Sigmoid colon (tissue), 7 donors: ENCODE measurements at places on chromosomes 5 and 9. TPM values are rescaled to one million over a fixed set of nuclear protein-coding genes. Genes with fewer than 3 reads are reported as not detected.

- DNase-seq = no peak
- H3K36me3 ChIP-seq = no peaks in the 10 kb centered on the region
- H3K27me3 ChIP-seq = no peaks in the 10 kb centered on the region
- no peak overlapping the region for H3K4me3 ChIP-seq
- no peak overlapping the region for H3K27ac ChIP-seq
These were observed 48.2 kb downstream of the FAM240B start for GRCh38 chr9:38671748-38672147.

The PCDHB3 gene
- total RNA-seq = 1.8 TPM

DNA sequence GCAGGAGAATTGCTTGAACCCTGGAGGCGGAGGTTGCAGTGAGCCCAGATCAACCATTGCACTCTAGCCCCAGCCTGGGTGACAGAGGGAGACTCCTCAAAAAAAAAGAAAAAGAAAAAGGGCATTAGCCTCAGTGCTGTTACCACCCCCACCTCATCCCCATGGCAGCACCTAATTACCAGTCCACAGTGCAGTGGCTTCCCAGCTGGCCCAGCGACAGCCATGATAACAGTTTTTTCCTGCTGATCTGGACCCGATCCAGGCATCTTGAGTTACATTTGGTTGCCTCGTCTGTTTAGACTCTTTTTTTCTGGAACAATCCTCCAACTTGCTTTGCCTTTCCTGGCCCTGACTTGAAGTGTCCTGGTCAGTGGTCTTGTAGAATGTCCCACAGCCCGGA is 24.4 kb downstream of the NCS1 start:
- no peak overlapping the region for H3K4me3 ChIP-seq
- H3K27ac ChIP-seq = peak overlapping the region; percentile 99
- H3K4me1 ChIP-seq = peaks cover 2% of the 10 kb centered on the region

DNA sequence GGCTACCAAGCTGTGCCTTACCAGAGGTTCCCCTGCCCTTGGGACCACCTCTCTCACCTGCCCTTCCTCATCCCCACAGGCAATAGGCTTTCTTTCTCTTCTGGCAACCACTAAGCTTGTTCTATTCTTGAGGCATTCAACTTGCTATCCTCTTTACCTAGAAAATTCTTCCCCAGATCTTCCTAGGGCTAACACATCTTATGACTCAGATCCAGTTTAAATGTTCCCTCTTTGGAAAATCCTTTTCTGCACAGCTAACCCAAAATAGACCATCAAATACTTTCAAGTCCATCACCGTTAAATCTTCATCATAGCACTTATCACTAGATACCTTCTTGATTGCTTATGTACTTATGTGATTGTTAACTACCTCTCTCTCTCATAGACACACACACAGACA is 93.7 kb downstream of the ENC1 start:
- no peak for DNase-seq
- no peaks in the 10 kb centered on the region for H3K36me3 ChIP-seq
- H3K27me3 ChIP-seq = no peaks in the 10 kb centered on the region
- no peak overlapping the region for H3K27ac ChIP-seq

DNA sequence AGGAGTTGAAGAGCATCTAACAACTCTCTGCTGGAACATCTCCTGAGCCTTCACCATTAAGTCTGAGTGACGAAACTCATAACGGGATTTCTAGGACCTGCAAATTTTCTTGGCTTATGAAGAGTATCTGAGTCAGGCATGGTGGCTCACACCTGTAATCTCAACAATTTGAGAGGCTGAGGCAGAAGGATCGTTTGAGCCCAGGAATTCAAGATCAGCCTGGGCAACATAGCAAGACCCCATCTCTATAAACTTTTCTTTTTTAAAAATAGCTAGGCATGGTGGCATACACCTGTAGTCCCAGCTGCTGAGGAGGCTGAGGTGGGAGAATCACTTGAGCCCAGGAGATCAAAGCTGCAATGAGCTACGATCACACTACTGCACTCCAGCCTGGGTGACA is 48.8 kb downstream of the EPB41L4B start:
- H3K27me3 ChIP-seq = no peaks in the 10 kb centered on the region
- DNase-seq = no peak
- H3K4me3 ChIP-seq = no peak overlapping the region
- H3K27ac ChIP-seq = no peak overlapping the region
- no peaks in the 10 kb centered on the region for H3K36me3 ChIP-seq

GRCh38 chr5:145471831-145472612 is 363.1 kb downstream of the PRELID2 start:
- H3K36me3 ChIP-seq = no peaks in the 10 kb centered on the region
- no peaks in the 10 kb centered on the region for H3K4me1 ChIP-seq
- DNase-seq = no peak
- H3K27ac ChIP-seq = no peak overlapping the region
- H3K4me3 ChIP-seq = no peak overlapping the region

The PLPP7 gene
- total RNA-seq = 19.0 TPM
